ENCODE measurements at places on chromosomes 13 and 19.

GRCh38 chr13:40440990-40441820 lies 225.2 kb downstream of the FOXO1 start:
- DNase-seq = no peak

GRCh38 chr13:76338003-76338402 lies 548.2 kb downstream of the KCTD12 start:
- DNase-seq = no peak

DNA sequence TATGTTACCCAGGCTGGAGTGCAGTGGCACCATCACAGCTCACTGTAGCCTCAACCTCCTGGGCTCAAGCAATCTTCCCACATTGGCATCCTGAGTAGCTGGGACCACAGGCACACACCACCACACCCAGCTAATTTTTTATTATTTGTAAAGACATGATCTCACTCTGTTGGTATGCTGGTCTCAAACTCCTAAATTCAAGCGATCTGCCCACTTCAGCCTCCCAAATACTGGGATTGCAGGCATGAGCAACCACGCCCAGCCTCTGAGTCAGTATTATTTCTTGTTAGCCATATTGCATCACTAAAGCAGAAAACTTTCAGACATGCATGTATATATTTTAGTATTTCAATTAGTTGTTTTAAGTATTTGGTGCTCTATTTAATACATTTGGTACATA lies 376.4 kb downstream of the GPC6 start:
- no peak for DNase-seq

DNA sequence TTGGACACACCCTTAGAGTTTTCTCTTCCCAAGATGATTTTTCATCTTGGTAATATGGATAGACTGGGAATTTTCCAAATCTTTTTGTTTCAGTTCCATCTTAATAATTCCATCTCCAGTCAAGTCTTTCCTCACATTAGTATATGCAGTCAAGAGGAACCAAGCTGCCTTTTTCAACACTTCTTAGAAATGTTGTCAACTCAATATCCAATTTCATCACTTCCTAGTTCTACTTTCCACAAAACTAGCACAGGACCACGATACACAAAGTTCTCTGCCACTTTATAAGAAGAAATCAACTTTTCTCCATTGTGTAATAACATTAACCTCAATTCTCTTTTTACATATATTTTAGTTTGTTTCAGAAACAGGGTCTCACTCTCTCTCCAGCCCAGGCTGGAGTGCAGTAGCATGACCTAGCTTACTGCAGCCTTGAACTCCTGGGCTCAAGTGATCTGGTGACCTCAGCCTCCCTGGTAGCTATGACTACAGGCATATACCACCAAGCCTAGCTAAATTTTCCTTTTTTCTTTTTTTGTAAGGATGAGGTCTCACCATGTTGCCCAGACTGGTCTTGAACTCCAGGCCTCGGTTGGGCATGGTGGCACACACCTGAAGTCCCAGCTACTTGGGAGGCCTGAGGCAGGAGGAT lies 15.5 kb downstream of the ZNF443 start:
- DNase-seq = no peak

GRCh38 chr13:106888148-106888547 lies 320.2 kb upstream of the ARGLU1 start:
- no peak for DNase-seq

GRCh38 chr19:44532819-44533218 lies 3.3 kb upstream of the CEACAM20 start:
- DNase-seq = no peak

Measured in cerebellar nuclear complex (tissue), 1 donor.